ENCODE measurements at places on chromosomes 3 and 15.

- DNase-seq, result no peak
Measured at GRCh38 chr3:14837878-14838258, 19.1 kb downstream of the FGD5 start.

DNA sequence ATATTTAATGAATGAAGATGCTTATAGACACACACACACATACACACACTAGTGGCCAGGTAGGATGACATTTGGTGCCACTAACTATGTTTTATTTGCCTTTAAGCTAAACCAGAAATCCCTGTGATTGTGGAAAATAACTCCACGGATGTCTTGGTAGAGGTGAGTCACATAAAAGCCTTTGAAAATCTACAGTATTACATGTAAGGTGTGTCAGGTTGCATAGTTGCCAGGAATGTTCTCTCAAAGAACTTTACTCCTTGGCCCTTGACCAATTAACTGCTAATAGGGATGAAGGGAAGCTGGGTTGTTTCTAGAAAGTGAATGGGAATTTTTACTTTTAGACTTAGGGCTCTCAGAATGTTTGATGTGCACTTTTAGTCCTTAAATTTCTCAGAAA is 9.9 kb downstream of the ZBED2 start:
- no peak for DNase-seq

- no peak for DNase-seq
Measured at GRCh38 chr15:73143763-73144155, 91.5 kb downstream of the NEO1 start.

DNA sequence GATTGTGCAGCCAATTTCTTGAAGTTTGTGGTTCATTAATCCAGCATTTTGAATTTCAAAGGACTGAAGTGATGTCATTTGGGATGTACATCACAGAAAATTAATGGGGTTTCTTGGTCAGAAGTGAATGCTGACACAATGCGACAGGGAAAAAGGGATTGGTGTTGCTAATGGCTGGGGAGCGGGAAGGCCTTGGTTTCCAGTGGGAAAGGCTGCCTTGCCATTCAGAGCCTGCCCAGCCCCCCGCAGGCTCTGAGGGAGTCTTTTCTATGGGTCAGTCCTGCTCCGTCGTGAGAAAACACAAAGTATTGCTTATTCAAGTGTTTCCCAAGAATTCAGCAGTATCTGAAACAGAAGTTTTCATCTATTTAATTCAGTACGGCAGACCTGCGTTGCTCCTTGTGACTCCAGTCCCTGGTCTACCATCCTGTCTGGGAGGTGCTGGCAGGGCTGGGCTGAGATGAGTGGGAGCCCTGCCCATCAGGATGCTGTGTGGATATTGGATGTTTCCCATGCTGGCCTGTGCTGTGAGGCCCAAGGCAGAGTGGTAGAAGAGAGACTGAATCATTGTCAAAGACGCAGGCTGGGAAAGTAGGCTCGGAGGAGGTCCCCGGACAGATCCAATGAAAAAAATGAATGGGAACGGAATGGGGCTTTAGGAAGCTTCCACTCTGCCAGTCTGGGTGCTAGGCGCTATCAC is 111.2 kb upstream of the KLHL25 start:
- DNase-seq, result no peak

DNA sequence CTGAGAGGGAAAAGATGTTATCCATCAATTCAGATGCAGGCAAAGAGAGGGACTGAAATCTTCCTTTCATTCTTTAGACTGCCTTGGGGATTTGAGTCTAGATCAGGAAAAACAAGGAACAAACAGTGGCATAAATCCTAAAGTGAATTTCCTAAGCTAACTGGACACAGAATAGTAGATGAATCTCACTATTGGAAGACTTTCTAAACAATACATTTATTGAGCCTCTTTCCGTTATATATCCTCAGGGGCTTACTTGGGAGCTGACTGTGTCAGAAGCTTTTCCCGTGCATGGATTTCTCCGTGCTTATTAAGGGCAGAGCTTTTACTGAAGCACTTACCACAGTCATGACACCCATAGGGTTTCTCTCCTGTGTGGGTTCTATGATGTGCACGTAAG is 10.0 kb downstream of the ZSCAN29 start:
- DNase-seq, result no peak

DNA sequence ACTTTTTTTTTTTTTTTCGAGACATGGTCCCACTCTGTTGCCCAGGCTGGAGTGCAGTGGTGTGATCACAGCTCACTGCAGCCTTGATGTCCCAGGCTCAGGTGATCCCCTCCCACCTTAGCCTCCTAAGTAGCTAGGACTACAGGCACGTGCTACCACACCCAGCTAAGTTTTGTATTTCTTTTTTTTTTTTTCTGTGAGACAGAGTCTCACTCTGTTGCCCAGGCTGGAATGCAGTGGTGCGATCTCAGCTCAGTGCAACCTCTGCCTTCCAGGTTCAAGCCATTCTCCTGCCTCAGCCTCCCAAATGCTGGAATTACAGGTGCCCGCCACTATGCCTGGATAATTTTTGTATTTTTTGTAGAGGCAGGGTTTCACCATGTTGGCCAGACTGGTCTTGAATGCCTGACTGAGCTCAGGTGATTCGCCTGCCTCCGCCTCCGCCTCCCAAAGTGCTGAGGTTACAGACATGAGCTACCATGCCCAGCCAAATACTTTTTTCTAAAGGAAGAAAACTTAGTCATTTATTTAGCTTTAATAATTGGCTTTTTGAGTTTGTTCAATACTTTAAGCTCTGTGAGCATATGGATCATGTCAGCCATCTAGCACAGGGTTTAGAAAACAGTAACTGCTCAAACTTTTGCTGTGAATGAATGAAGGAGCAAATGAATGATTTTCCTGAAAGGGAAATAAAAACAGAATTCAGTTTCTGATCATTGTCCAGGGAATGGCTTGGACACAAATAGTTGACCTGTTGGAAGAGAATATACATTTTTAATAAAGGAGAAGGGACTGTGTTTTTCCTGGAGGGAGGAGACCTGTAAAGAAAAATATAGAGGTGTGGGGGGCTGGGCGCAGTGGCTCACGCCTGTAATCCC is 26.0 kb downstream of the UBE2E1 start:
- no peak for DNase-seq

DNA sequence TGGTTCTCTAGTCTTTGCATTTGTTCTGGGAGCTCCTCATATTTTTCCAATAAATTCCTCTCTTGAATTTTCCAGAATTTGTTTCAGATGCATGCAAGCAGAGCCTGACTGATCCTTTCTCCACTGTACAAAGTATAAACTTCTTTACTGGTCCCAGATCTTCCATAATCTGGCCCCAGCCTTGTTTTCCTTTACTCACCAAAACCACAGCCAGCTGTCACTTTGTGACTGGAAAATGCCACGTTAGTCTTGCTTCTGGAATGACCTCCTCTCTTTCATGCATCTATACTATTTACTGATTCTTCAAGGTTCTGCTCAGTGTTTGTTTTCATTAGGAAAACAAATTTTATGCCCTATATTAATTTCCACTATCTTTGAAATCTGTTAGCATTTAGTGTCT is 60.4 kb upstream of the SPPL2A start:
- DNase-seq, result no peak

- DNase-seq, result no peak
Measured at GRCh38 chr3:170044795-170045244, 7.0 kb downstream of the GPR160 start.

DNA sequence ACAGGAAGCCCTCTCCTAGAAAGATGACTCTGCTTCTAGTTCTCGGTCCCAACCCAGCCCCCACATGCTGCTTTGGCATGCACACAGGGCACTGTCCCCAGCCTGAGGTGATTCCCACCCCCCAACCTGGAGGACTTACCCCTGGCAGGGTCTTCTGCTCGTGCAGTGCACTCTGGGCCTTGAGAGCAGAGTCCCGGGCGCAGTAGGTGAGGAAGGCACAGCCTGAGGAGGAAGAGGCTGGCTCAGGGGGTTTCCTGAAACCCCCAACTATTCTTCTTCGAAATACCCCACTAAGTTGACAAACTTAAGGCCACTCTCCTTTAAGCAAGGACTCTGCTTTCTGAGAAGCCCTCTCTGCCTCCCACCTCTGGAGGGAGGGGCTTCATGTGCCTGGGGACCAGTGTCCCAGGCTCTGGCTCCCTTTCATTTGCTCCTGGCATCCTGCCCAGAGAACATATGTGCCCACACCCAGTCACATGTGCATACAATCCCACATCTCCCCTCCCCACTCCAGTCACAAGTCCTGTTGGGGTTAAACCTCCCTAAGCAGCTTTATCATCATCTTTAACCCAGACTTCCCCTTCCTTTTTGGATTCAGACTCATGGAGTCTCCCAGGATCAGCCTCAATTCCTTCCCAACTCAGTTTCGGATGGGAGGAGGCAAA is 4.1 kb downstream of the CELF6 start:
- no peak for DNase-seq

DNA sequence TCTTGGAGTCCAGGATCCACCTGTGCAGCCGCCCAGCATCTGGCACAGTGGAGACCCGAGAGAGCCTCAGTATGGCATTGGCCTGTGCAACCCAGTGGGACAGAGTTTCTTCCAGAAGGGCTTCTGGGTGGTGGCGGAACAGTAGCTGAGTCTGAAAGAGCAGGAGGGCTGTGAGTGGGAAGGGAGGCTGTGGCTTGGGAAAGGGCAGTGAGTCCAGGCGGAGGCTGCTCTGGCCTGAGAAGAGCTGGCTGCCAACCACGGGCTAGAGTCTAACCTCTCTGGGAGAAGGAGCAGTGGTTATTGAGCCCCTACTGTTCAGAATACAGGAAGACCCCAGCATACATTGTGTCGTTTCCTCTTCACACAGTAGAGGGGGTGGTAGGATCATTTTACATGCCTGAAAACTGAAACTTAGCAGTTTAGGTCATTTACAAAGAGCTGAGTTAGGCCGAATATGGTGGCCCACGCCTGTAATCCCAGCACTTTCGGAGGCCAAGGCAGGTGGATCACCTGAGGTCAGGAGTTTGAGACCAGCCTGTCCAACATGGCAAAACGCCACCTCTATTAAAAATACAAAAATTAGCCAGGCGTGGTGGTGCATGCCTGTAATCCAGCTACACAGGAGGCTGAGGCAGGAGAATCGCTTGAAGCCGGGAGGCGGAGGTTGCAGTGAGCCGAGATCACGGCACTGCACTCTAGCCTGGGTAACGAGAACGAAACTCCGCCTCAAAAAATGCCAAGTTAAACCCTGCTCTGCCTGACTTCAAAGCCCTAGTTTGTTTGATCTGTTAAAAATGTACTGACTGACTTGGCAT is 3.2 kb downstream of the AEN start:
- DNase-seq, result peak; percentile 41

- DNase-seq, result no peak
Measured at GRCh38 chr3:51024121-51024520, 349.4 kb downstream of the DOCK3 start.

- DNase-seq, result no peak
Measured at GRCh38 chr3:31636049-31636448, 103.3 kb downstream of the STT3B start.

- no peak for DNase-seq
Measured at GRCh38 chr15:75891895-75892294, 11.8 kb upstream of the FBXO22 start.

DNA sequence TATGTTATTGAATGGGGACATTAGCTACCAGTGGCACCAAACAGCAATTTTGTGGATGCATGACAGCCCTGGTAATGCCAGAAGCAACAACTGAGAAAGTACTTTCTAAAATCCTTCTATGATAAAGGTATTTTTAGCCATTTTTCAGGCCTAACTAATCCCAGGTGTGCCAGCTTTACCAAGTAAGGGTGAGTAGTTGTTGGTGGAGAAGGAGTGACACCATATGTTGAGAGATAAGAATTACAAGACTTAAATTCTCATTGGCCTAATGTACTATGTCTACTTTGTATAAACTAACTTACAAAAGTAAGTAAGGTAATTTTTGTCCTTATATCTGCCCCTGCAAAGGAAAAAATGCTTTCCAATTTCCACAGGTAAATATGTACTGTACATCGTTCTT is 4.1 kb upstream of the COX17 start:
- peak; percentile 27 for DNase-seq

- no peak for DNase-seq
Measured at GRCh38 chr3:65979731-65980130, 59.0 kb downstream of the MAGI1 start.

DNA sequence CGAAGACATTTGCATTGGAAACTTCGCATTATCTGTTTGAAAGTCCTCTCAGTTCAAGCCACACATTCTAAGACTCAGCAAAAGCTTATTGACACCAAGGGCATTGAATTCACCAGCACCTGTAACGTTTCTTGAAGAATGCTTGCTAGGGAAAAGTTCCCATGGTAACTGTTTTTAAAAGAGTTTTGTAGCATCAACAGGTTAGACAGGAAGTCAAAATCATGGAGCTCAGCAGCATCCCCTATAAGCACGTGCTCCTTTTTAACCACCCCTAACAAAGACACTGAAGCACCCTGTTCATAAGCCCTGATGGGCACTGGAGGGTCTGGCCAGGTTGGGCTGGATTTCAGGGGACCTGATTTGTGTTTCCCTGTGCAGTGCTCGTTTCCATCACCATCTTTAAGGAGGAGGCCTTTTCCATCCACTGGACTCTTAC is 229.7 kb upstream of the BHLHE40 start:
- DNase-seq, result no peak

DNA sequence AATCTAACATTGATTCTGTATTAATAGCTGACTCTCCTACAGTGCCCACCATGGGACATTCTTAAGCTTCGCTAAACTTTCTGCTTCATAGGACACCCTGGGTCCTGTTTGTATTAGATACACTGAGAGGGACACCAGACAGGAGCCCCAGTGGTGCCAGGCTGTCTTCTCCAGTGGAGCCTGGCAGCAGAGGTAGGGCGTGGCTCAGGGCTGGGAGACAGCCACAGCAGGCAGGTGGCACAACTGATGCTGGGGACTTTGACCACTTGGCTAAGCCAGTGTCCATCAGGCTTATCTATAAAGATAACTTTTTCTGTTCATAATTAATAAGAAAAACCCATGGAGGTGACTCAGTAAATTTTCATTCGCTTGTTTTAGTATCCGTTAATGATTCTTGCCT is 21.8 kb downstream of the NIPA1 start:
- DNase-seq, result no peak

DNA sequence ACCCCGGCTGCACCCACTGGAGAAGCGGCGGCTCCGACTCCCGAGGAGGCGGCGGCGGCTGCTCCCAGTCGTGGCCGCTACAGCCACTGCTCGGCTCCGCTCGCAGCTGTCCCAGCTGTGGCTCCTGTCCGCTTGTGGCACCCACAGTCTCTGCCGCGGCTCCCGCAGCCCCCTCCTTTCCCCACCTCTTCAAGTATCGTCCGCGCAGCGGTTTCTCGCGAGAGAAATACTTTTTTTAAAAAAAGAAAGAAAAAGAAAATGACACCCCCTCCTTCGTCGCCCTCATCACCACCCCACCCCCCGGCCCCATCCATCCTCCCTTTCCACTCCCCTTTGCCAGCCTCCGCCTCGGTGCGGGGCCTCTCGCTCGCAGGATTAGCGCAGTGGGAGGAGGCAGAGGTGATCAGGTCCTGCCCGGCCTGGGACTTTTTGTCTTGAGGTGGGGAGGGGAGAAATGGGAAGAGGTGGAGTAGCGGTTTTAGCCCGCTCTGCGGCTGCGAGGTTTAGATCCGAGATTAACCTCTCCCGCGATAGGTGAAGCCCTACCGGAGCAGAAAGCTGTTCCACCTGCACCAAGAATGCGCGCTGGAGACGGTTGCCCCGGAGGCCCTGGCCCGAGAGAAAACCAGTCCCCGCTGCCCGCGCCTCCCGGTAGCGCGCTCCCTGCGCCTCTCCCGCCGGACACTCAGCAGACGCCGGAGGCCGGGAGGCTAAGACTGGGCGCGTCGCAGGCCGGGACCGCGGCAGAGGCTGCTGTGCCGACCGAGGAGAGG is at the start of gene FBN1:
Gene FBN1, minus strand, starts transcription at position 152 of the 773 bp plus-strand sequence. CDS start 940 bp downstream, outside the sequence.
- DNase-seq, result no peak

Measured in T-helper 1 cell (primary cell).